ENCODE measurements at places on chromosomes 1 and 21. TPM values are rescaled to one million over a fixed set of nuclear protein-coding genes. Genes with fewer than 3 reads are reported as not detected.

DNA sequence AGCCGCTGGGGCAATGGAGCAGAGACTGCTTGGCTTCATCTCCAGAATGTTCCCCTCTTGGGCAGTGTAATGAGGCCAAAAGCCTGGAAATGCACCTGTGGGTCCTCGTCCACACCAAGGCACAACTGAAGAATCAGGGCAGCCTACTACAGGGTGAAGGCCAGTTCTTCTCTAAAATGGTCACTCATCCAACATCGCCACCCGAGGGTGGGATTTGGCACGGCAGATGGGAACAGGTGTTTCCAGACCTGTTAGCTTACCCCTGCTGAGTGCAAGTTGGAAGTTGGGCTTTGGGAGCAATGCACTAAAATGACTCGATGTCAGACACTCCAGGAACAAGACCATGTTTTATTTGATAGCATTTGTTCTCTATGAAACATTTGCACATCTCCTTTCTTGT lies 543.7 kb downstream of the NPHP4 start:
- DNase-seq, result no peak
- H3K27me3 ChIP-seq, result no peaks in the 10 kb centered on the region
- H3K36me3 ChIP-seq, result no peaks in the 10 kb centered on the region
- no peak overlapping the region for H3K4me3 ChIP-seq

DNA sequence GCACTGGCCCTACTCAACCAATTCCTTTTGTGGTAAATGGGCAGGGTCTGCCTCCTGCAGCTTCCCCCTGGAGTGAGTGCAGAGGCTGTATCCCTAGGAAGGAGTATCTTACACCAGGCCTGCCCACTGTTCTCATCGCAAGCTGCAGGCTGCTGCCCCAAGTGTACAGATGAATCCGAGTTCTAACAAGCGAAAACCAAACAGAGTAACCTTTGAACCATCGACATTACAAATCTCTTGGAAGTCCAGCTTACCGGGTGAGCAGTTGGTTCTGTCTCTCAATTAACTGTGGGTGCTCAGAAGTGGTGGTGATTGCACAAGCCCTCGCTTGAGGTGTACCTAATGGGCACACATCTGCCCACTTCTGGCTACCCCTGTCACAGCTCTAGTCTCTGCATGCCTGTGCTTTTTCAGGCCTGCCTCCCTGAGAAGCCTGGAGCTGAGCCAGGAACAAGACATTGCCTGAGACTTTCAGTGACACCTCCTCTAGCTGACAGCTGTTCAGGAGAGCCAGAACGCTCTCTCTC lies 22.7 kb downstream of the INAVA start:
- no peak overlapping the region for H3K4me3 ChIP-seq
- H3K36me3 ChIP-seq, result no peaks in the 10 kb centered on the region
- H3K4me1 ChIP-seq, result no peaks in the 10 kb centered on the region
- DNase-seq, result no peak
- H3K27me3 ChIP-seq, result no peaks in the 10 kb centered on the region
- H3K27ac ChIP-seq, result no peak overlapping the region

DNA sequence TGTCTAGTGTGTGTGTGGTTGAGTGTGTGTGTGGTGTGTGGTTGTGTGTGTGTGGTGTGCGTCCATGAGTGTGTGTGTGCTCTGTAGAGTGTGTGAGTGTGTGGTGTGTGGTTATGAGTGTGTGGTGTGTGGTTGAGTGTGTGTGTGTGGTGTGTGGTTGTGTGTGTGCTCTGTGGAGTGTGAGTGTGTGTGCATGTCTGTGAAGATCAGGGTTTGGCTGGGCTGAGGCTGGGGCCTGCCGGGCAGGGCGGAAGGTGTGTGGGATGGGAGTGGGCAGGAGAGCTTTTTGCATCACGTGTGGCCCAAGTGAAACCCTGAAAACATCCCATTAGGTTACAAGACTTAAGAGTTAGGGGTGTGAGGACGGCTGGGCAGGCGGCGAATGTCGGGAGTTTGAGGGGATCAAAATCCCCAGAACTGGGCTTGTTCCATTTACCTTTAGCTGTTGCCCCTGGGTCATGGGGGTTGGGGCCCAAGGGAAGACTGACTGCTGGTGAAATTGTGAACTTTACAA lies 2.9 kb upstream of the FCMR start:
- no peaks in the 10 kb centered on the region for H3K36me3 ChIP-seq
- H3K4me1 ChIP-seq, result no peaks in the 10 kb centered on the region
- no peaks in the 10 kb centered on the region for H3K27me3 ChIP-seq

DNA sequence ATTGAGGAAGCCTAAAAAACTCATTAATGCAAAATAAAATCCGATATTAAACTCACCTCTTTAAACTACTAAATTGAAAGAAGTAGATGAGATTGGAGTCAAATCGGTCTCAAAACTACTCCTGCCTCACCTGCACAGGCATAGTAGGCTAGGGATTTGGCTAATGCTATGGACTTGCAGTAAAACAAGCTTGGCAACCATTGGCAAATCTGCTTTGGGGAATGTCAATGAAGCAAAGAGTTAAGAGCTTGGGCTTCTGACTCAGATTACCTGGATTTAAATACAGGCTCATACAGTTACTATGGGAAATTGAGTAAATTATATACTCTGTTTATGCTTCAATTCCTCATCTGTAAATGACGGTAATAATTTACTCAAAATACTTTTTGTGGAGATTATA lies 111.4 kb downstream of the TTLL7 start:
- no peak overlapping the region for H3K4me3 ChIP-seq
- no peaks in the 10 kb centered on the region for H3K36me3 ChIP-seq
- no peak overlapping the region for H3K27ac ChIP-seq
- no peaks in the 10 kb centered on the region for H3K27me3 ChIP-seq
- DNase-seq, result no peak
- H3K4me1 ChIP-seq, result peaks cover 15% of the 10 kb centered on the region

DNA sequence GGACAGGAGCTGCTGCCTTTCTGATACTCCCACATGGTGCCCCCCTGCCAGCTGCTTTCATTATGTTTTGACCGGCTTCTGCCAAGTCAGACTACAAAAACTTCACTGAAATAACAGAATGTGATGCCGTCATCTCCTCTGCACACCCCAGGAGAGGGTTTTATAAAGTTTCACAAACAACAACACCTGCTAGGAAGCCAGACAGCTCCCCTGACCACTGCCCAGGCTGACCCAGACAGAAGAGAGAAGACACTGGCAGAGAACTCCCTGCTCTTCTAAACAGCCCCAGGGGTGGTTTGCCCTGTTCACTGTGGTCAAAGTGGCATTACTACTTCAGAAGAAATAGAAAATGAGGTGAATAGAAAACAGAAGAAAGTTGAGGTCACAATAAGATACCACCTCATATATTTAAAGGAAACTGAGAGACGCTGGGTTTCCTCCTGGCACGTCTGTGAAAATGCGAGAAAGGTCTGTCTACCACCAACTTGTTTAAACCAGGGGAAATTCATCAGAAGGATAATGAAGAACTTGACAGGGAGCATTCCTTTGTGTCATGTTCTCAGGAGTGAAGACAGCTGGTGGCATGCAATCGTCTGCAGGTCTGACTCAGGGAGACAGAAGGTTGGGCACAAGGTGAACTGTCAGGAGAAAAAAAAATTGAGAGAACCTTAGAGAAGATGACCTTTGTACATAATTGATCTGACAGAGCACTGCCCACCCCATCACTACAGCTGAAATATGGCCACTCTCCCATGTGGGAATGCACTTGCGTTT lies 119.0 kb upstream of the NFIA start:
- peaks cover 14% of the 10 kb centered on the region for H3K4me1 ChIP-seq
- no peaks in the 10 kb centered on the region for H3K36me3 ChIP-seq
- H3K4me3 ChIP-seq, result no peak overlapping the region
- no peak overlapping the region for H3K27ac ChIP-seq
- H3K27me3 ChIP-seq, result no peaks in the 10 kb centered on the region
- no peak for DNase-seq

DNA sequence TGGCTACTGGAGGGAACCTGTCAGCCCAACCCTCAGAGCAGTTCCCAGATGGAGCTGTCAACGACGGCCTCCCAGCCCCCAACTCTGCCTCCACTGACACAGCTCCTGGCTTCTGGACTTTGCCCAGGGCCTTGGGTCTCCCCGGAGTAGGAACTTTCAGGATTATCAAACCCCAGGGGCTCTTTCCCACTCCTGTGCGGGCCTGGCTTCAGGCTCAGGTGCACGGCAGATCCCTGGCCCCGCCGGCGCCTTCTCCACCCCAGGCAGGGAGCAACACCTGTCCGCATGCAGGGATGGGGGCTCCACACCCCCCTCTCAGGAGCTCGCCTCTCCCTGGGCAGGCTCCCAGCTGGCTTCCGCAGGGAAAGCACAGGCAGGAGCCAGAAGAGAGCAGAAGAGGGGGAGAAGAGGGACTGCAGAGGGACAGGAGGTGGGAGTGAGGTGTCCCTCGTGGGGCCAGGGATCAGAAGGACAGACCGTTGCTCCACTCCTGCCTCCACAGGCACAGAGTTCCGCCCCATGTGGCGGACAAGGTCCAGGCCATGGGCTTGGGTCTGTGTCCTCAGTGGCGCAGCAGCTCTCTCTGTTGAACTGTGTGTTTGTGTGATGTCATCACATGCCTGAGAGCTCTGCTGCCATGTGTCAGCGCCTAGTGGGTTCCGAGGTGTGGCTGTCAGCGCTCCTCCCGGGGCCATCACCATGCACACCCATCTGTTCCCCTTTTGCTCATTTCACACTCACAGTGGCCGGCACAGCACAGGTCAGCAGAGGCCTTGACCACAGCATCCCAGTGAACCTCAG lies 107.7 kb downstream of the PDE9A start:
- DNase-seq, result no peak
- H3K4me1 ChIP-seq, result no peaks in the 10 kb centered on the region
- H3K36me3 ChIP-seq, result no peaks in the 10 kb centered on the region
- H3K4me3 ChIP-seq, result no peak overlapping the region
- H3K27me3 ChIP-seq, result no peaks in the 10 kb centered on the region

Gene NTMT2
- total RNA-seq, result not detected

- DNase-seq, result no peak
- no peak overlapping the region for H3K27ac ChIP-seq
- H3K27me3 ChIP-seq, result no peaks in the 10 kb centered on the region
- no peaks in the 10 kb centered on the region for H3K4me1 ChIP-seq
- H3K36me3 ChIP-seq, result no peaks in the 10 kb centered on the region
Observed at GRCh38 chr1:234230414-234230862, 142.8 kb upstream of the COA6 start.

DNA sequence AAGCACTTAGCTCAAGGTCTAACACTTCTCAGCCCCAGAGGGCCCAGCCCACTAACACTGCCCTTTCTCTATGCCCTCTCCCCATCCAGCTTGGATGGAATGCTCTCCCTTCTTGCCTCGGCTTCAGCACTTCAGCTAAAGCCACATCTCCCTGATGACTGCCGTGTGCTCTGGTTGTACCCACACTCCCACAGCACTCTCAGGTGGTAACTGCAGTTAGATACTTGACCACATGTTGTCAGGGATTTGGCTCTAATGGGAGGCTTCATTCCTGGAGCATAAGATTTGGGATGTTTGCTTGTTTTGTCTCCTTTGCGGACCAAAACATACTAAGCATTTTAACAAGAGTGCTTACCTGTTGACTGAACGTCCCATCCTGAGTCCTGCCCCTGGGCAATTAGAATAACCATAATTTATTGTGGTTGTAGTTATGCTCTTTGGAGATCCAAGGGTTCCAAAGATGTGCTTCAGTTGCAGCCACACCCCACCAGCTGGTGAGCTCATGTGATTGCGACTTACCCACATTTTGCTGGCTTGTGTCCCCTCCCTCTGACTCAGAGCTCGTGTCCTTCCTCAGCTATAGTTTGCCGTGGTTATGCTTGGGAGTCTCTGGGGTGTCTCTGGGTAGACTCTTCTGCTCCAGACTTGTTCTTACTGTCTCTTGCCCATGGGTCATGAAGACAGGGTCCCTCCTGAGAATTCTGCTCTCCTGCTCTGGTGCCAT lies 7.7 kb upstream of the SLC26A9 start:
- no peak overlapping the region for H3K4me3 ChIP-seq
- H3K36me3 ChIP-seq, result no peaks in the 10 kb centered on the region
- H3K27ac ChIP-seq, result no peak overlapping the region
- no peak for DNase-seq

GRCh38 chr1:194026422-194026821 lies 840.0 kb upstream of the B3GALT2 start:
- no peak overlapping the region for H3K27ac ChIP-seq
- H3K4me1 ChIP-seq, result no peaks in the 10 kb centered on the region
- no peaks in the 10 kb centered on the region for H3K36me3 ChIP-seq
- no peak for DNase-seq
- no peaks in the 10 kb centered on the region for H3K27me3 ChIP-seq
- no peak overlapping the region for H3K4me3 ChIP-seq

- peaks cover 23% of the 10 kb centered on the region for H3K4me1 ChIP-seq
- H3K27me3 ChIP-seq, result no peaks in the 10 kb centered on the region
- no peak for DNase-seq
- H3K36me3 ChIP-seq, result no peaks in the 10 kb centered on the region
- H3K27ac ChIP-seq, result peak overlapping the region; percentile 82
Observed at GRCh38 chr1:95022644-95022926, 50.2 kb downstream of the ALG14 start.

Gene DDR2
- total RNA-seq, result 133 TPM

GRCh38 chr21:45022736-45023135 lies 51.6 kb upstream of the ADARB1 start:
- peak overlapping the region; percentile 28 for H3K27ac ChIP-seq
- DNase-seq, result no peak
- H3K36me3 ChIP-seq, result no peaks in the 10 kb centered on the region

Gene RAB25
- total RNA-seq, result not detected

GRCh38 chr1:15847893-15848142 lies 311 bp downstream of the SPEN start:
- H3K4me3 ChIP-seq, result peak overlapping the region; percentile 99
- peak overlapping the region; percentile 90 for H3K27ac ChIP-seq
- H3K27me3 ChIP-seq, result no peaks in the 10 kb centered on the region
- H3K4me1 ChIP-seq, result peaks cover 44% of the 10 kb centered on the region
- DNase-seq, result no peak

DNA sequence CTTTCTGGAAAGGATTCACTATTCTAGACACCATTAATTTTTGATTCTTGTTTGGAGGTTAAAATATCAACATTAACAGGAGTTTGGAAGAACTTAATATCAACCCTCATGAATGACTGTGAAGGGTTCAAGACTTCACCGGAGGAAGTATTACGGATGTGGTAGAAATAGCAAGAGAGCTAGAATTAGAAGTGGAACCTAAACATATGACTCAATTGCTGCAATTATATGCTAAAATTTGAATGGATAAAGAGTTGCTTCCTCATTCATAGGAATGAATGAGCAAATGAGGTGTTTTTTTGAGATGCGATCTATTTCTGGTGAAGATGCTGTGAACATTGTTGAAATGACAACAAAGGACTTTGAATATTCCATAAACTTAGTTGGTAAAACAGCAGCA lies 77.9 kb upstream of the TNFSF4 start:
- no peak overlapping the region for H3K27ac ChIP-seq
- no peaks in the 10 kb centered on the region for H3K36me3 ChIP-seq
- no peak overlapping the region for H3K4me3 ChIP-seq
- no peaks in the 10 kb centered on the region for H3K27me3 ChIP-seq

Gene SLAMF9
- not detected for total RNA-seq

Measured in thoracic aorta (tissue), 2 donors.